ENCODE measurements at places on chromosomes 7 and 10.

DNA sequence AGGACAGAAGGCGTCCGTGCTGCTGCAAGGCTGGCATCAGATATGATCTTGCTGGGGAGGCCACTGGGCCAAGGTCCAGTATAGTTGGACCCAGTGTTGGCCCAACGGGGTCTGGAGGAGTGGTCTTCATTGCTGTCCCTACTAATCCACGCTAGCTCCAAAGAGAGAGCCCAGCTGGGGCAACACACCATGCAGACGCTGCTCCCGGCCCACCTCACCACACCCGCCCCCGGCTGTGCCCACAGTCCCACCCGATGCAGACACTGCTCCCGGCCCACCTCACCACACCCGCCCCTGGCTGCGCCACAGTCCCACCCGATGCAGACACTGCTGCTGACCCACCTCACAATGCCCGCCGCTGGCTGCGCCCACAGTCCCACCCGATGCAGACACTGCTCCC is 121.5 kb downstream of the VIPR2 start:
- H3K4me3 ChIP-seq: no peak overlapping the region
- H3K4me1 ChIP-seq: peaks cover 17% of the 10 kb centered on the region
- no peak overlapping the region for H3K27ac ChIP-seq
- DNase-seq: no peak
- H3K27me3 ChIP-seq: no peaks in the 10 kb centered on the region

DNA sequence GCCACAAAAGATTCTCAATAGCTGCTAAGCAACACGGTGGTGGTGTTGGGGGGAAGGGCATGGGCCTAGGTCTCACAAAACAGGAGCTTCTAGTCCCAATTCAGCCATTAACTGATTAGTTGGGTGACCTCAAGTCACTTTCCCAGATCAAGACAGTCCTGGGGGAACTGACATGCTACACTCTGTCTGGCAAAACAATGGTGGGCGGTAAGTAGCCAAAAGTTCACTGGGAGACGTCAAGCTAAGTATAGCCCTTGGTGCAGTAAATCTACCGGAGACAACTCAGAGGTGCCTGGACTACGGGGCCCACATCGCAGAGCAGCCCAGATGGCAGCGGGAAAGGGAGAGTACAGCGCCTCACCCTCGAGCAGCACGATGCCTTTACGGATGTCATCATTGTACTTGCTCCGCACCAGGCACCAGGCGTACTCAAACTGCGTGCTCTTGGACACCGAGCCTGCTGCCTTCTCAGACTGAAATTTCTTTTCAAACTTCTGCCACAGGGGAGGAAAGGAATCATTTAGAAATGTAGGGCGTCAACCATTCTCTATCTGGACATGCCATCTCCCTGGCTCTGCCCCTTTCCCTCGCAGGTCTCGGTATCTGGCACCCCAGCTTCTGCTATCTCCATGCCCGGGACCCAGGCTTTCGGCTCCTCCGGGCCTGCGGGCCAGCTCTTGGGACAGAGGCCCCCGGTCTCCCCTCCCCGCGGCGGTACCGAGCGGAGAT is 1.1 kb downstream of the FIS1 start:
- H3K27me3 ChIP-seq: no peaks in the 10 kb centered on the region
- peaks cover 33% of the 10 kb centered on the region for H3K36me3 ChIP-seq
- H3K4me1 ChIP-seq: peaks cover 16% of the 10 kb centered on the region
- peak overlapping the region; percentile 97 for H3K4me3 ChIP-seq
- peak overlapping the region; percentile 94 for H3K27ac ChIP-seq

DNA sequence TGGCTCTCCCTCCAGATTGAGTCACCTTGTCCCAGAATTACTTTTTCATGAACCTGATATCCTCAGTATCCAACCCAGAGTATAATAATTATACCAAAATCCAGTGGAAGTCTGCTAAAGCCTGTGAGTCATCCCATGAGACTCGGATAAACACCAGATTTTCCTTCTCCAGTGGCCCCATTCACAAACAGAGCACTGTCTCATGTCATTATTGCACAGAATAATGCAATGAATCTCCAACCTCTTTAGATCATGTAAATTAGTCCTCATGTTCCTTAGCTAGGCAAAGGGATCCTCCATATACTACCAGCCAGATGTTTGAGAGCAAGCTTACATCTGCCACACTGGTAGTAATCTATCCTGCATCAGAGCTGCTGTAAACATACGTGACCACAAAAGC is 89.0 kb downstream of the AMPH start:
- H3K27ac ChIP-seq: no peak overlapping the region
- H3K27me3 ChIP-seq: peaks cover 2% of the 10 kb centered on the region
- no peaks in the 10 kb centered on the region for H3K4me1 ChIP-seq
- no peaks in the 10 kb centered on the region for H3K36me3 ChIP-seq

GRCh38 chr7:112205343-112206237 is 609 bp downstream of the DOCK4 start:
- H3K4me1 ChIP-seq: peaks cover 30% of the 10 kb centered on the region
- H3K36me3 ChIP-seq: no peaks in the 10 kb centered on the region
- H3K4me3 ChIP-seq: peak overlapping the region; percentile 91
- DNase-seq: peak; percentile 79
- H3K27ac ChIP-seq: no peak overlapping the region

- no peaks in the 10 kb centered on the region for H3K4me1 ChIP-seq
- DNase-seq: no peak
- H3K27ac ChIP-seq: no peak overlapping the region
- no peak overlapping the region for H3K4me3 ChIP-seq
- no peaks in the 10 kb centered on the region for H3K36me3 ChIP-seq
- peaks cover under 1% of the 10 kb centered on the region for H3K27me3 ChIP-seq
Measured at GRCh38 chr7:7304705-7305450, 122.5 kb downstream of the C1GALT1 start.

DNA sequence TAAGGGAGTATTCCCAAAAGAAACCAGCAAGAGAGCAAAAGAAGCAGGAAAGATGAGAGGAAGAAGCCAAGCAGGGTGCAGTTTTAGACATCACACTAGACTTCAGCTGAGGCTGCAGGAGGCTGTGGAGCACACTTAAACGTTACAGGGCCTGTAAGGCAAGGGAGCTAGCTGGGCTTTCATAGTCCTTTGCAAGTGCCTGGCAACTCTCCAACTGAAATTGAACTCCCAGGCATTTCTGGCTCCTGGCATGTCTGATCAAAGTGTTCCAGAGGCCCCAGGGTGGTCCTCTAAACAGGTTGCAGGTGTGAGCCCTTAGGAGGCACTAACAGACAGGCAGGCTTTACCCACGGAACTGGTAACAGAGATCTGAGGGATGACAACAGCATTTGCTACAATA is 750.2 kb downstream of the XPNPEP1 start:
- no peaks in the 10 kb centered on the region for H3K27me3 ChIP-seq
- no peak for DNase-seq
- H3K4me1 ChIP-seq: no peaks in the 10 kb centered on the region
- H3K4me3 ChIP-seq: no peak overlapping the region

DNA sequence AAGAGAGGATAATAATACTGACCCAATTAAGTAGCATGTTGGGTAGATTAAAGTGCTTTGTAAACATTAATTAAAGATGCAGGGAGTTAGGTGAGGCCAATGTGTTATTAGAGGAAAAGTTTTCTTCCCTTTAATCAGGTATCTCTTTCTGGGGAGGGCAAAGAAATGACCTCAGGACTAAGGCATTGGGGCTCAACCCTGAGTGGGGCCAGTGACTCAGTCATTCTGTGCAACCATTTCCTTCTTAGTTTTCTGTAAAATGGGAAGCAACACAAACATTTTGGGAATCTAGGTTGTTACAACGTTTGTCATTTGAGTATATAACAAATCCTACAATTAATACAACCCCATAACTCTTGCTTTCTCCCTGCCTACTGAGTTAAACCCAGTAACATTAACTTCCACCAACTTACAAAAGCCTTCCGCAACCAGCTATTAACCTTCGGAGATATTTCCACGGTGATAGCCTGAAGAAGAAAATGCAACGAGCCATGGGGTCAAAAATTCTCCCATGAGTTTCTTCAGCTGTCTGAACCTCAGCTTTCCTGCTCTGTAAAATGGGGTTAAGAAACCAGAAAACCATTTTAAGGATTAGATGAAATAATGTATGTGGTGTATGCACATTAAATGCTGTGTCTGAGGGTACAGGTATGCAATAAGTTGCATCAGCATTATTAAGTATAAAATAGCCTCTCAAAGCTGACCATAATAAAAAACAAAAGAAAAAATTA is 965 bp upstream of the PROSER2 start:
- no peaks in the 10 kb centered on the region for H3K36me3 ChIP-seq
- H3K4me1 ChIP-seq: peaks cover 7% of the 10 kb centered on the region
- peaks cover 49% of the 10 kb centered on the region for H3K27me3 ChIP-seq
- H3K27ac ChIP-seq: no peak overlapping the region
- DNase-seq: no peak

- H3K27ac ChIP-seq: no peak overlapping the region
- H3K4me3 ChIP-seq: no peak overlapping the region
- H3K27me3 ChIP-seq: peaks cover 2% of the 10 kb centered on the region
- H3K4me1 ChIP-seq: peaks cover 5% of the 10 kb centered on the region
Measured at GRCh38 chr10:12466704-12467305, 117.5 kb downstream of the CAMK1D start.

GRCh38 chr7:107951896-107952295 is 51.1 kb downstream of the LAMB1 start:
- H3K4me3 ChIP-seq: no peak overlapping the region
- H3K36me3 ChIP-seq: no peaks in the 10 kb centered on the region
- DNase-seq: no peak
- H3K4me1 ChIP-seq: no peaks in the 10 kb centered on the region
- H3K27me3 ChIP-seq: peaks cover 13% of the 10 kb centered on the region

GRCh38 chr10:16612981-16613355 is 91.3 kb upstream of the C1QL3 start:
- H3K36me3 ChIP-seq: no peaks in the 10 kb centered on the region
- DNase-seq: no peak
- no peak overlapping the region for H3K27ac ChIP-seq
- H3K4me1 ChIP-seq: no peaks in the 10 kb centered on the region

DNA sequence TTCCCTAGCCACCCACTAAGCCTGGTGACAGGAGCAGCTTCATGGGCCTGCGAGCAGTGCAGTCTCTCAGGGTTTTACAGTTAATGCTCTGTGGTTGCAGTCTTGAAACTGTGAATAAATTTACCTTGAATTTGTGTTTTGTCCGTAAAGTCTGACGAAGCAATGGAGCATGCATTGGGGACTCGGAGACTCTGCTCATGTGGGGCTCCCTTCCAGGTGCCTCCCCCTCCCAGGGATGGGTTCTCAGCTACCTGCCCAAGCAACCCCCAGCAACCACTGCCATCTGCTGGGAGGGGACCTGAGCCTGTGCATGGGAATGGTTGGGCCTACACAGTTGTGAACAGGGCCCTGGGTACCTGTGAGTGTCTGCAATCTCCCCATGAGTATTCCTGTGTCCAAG is 36.3 kb upstream of the IKZF1 start:
- peak overlapping the region; percentile 95 for H3K27ac ChIP-seq
- peak; percentile 71 for DNase-seq
- peaks cover 77% of the 10 kb centered on the region for H3K4me1 ChIP-seq
- H3K4me3 ChIP-seq: peak overlapping the region; percentile 86
- H3K27me3 ChIP-seq: no peaks in the 10 kb centered on the region

GRCh38 chr7:112449353-112449752 is 907 bp upstream of the IFRD1 start:
- H3K27me3 ChIP-seq: no peaks in the 10 kb centered on the region
- H3K4me3 ChIP-seq: peak overlapping the region; percentile 99
- peaks cover 10% of the 10 kb centered on the region for H3K36me3 ChIP-seq
- peaks cover 44% of the 10 kb centered on the region for H3K4me1 ChIP-seq

- H3K4me3 ChIP-seq: no peak overlapping the region
- no peaks in the 10 kb centered on the region for H3K36me3 ChIP-seq
- H3K27ac ChIP-seq: no peak overlapping the region
- H3K4me1 ChIP-seq: no peaks in the 10 kb centered on the region
Measured at GRCh38 chr7:87592300-87592699, 8.4 kb downstream of the ABCB1 start.

GRCh38 chr10:89543841-89544240 is 8.4 kb upstream of the SLC16A12 start:
- no peaks in the 10 kb centered on the region for H3K36me3 ChIP-seq
- no peak for DNase-seq
- peaks cover 23% of the 10 kb centered on the region for H3K27me3 ChIP-seq
- no peak overlapping the region for H3K4me3 ChIP-seq
- H3K4me1 ChIP-seq: no peaks in the 10 kb centered on the region

Data from activated CD4-positive, alpha-beta T cell treated with anti-CD3 and anti-CD28 coated beads, Interleukin-2, amount 10 ng/mL, durations not matched to agents 24 days and 14 days (primary cell).